ENCODE measurements at places on chromosomes 11 and 22.

DNA sequence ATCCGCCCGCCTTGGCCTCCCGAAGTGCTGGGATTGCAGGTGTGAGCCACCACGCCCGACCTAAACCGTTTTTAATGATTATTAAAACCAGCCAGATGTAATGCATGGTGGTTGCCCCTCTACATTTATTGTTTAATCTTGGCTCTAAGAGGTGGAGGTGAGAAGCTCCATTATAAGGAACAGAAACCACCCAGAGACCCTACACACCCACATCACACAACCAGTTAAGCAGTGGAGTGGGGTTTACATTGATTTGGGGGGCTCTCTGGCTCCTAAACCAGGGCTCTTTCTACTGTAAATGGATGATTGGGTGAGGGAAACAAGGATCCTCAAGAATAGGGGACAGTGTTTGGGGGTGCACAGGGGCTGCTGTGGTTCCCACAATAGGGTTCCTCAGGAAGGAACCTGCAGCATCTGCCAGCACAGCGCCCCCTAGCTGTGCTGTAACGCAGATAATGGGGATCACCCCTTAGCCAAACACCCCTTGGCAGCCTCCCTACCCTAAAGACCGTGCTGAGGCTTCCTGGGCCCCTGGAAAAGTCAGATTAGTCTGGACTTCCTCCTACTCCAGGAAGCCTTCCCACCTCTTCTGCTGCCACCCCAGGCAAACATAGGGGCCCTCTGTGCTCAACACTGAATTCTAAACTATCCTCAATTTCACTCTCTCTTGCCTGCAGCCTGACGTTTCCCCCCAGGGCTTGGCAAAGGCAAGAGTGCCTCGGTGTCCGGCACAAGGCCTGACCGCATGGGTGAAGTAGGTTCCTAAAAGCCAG lies 2.4 kb downstream of the MPST start:
- no peak for DNase-seq

DNA sequence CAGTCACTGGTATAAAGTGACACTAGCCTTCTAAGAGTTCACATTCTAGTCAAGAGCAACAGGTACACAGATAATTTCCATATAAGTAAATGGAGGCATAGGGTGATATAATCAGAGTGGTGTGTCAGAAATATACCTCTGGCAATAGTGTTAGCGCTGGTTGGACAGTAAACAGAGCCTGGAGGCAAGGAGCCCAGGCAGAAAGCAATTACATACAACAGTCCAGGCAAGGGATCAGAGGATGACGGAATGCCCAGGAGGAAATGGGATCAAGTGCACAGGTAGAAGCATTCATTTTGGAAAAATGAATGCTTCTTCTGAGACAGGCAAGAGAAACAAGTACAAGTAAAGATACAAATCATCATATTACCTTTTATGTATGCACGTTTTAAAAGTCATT lies 36.2 kb upstream of the MMP13 start:
- no peak for DNase-seq

GRCh38 chr11:77127920-77128691 lies at the start of gene MYO7A:
MYO7A (plus strand) TSS chr11:77128246; CDS start chr11:77130635, 2,389 bp downstream.
- no peak for DNase-seq

DNA sequence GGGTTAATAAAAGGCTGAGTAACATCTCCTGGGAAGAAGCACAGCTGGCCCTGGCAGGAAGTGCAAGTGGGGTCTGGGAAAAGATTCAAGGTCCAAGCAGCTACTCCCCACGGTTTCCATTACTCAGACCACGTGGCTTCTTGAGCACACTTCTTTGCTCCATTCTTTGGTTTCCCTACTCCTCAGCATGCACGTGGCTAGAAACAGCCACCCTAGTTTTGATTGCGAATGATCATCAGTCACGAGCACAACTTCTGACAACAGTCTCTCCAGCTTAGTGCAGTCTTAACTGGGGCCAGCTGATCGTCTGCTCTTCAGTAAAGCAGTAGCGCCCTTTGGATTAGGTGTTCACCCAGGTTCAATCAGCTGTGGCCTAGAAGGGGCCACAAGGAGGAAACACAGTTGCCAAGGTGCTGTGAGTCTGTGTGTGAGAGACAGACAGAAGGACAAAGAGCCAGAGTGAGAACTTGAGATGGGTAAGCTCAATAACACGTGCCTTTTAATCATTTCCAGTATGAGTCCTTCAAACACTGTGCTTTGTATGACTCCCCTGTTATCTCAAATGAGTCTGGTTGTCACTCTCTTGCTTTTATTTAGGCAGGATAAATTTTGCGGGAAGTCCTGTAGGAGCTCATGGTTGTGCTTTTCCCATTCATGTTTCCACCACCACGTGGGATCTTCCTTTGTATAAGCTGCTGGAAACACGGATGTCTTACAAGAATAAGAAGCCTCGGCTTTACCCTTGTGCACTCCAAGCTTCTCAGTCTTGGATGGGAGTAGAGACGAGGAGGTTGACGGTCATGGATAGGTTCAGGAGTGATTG lies 901 bp upstream of the PARVA start:
- DNase-seq: no peak

DNA sequence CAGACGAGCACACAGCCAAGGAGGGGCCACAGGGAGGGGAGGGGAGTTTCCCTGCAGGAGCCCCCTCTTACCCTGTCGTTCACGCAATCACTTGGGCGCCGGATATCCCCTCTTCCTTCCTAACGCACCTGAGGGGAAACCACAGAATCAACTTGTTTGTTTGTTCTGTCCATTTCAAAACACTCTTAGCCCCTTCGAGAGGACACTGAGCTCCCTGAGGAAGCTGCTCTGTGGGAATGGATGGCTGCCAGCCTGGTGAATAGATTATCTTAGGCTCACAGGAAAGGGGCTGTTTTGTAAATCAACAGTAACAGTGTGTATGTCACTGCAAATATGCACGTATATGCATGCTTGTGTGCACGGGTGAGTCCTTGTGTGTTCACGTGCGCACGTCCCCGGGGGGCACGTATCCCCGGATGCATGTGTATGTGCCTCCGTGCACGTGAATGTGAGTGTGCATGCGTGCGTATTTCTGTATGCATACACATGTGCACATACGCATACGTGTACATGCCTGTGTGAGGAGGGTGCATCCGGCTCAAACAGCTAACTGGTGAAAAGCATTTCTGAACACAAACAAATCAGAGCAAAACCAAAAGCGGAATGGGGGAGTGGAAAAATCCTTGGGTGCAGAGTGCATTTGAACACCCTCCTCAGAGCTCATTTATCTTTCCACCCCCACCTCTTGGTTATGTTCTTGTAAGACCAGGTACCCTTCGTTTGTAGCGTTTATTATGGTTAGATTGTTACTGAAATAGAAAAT lies 7.2 kb downstream of the ARSA start:
- no peak for DNase-seq

Measured in AG09319 (cell line).